ENCODE measurements at places on chromosomes 7 and 10. TPM values are rescaled to one million over a fixed set of nuclear protein-coding genes. Genes with fewer than 3 reads are reported as not detected.

The HOXA2 gene
- not detected for total RNA-seq

The NKX2-3 gene
- not detected for total RNA-seq

The GBX1 gene
- not detected for total RNA-seq

The BTBD16 gene
- total RNA-seq, result not detected

The CTAGE6 gene
- total RNA-seq, result 1.7 TPM

The MYL7 gene
- not detected for total RNA-seq

The PHYHIPL gene
- not detected for total RNA-seq

The NUTM2B gene
- 2.2 TPM for total RNA-seq

The NPTX2 gene
- not detected for total RNA-seq

The DIP2C gene
- 2.8 TPM for total RNA-seq

The ACTR3C gene
- total RNA-seq, result 12.8 TPM

The LIPF gene
- total RNA-seq, result not detected

The LRIT1 gene
- total RNA-seq, result not detected

The OR2A5 gene
- total RNA-seq, result not detected

The GSAP gene
- 10.4 TPM for total RNA-seq

The FUOM gene
- 17.0 TPM for total RNA-seq

The ADAM8 gene
- 302 TPM for total RNA-seq

The ZSCAN21 gene
- 8.7 TPM for total RNA-seq

The RPS24 gene
- total RNA-seq, result 1,339 TPM

The VWA2 gene
- total RNA-seq, result not detected

The CRYGN gene
- not detected for total RNA-seq

The IDI2 gene
- not detected for total RNA-seq

The PSD gene
- total RNA-seq, result 2.4 TPM

All from T-helper 1 cell treated with Interleukin-12 subunit alpha and Interleukin-12 subunit beta and Interleukin-4 antibody, amounts not matched to agents 30 ng/mL and 1 ng/mL, for 36 hours (primary cell).